ENCODE measurements at places on chromosomes 11 and 22. TPM values are rescaled to one million over a fixed set of nuclear protein-coding genes. Genes with fewer than 3 reads are reported as not detected.

Gene OR8A1
- total RNA-seq, result not detected

Gene SLC15A3
- total RNA-seq, result 12.1 TPM

GRCh38 chr11:60100516-60100915 is 12.1 kb downstream of the MS4A2 start:
- H3K27ac ChIP-seq, result no peak overlapping the region
- no peaks in the 10 kb centered on the region for H3K36me3 ChIP-seq
- H3K27me3 ChIP-seq, result no peaks in the 10 kb centered on the region
- peaks cover 6% of the 10 kb centered on the region for H3K4me1 ChIP-seq

DNA sequence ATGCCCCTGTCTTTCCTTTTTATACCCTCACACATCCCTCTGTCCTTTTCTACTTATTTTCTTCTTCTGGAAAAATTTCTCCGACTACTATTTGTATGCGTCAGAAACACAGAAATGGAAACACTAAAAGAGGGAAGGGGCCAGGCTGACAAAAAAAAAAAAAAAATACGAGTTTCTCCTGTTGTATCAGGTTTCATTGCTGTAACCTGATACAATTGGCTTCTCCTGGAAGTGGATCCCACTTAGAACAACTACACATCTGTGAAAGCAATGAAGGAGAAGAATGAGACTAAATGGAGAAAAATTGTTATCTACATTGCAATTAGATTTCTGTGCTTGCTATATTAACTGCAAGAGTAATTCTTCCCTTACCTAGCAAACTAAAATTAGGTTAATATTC is 393.9 kb downstream of the GUCY1A2 start:
- no peak overlapping the region for H3K27ac ChIP-seq
- no peaks in the 10 kb centered on the region for H3K27me3 ChIP-seq
- peaks cover 8% of the 10 kb centered on the region for H3K4me1 ChIP-seq
- H3K36me3 ChIP-seq, result peaks cover 14% of the 10 kb centered on the region

- H3K4me3 ChIP-seq, result no peak overlapping the region
- DNase-seq, result no peak
- H3K27ac ChIP-seq, result no peak overlapping the region
Measured at GRCh38 chr11:122647736-122648275, 7.7 kb upstream of the UBASH3B start.

DNA sequence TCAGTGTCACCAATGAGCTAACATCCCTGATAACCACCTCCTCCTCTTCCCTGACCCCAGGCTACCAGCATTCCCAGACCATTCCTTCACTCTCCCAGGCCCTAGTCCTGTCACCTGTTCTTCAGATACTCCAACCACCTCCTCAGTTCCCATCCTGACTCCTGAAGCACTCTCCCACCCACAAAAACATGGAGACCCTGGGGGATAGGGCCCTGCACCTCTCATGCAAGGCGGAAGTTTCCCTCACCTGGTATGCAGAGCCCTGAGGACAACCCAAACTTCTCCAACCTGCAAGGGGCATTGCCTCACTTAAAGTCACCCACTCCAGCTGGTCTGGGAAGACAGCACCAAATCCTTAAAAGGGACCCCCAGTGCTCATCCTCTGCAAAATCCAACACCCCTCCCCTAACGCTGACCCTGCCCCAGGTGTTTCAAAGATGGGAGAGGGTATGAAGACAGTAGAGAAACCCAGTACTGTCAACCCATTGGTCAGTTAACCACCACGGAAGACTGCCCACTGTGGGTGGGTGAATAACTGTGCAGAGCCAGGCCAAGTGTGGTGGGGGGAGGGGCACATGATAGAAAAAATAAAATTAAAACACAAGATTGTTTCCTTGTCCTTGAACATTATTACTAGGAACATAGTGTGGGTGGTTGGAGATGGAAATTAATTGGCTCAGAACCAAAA is 1.4 kb downstream of the TNKS1BP1 start:
- no peak for DNase-seq
- H3K27me3 ChIP-seq, result no peaks in the 10 kb centered on the region

DNA sequence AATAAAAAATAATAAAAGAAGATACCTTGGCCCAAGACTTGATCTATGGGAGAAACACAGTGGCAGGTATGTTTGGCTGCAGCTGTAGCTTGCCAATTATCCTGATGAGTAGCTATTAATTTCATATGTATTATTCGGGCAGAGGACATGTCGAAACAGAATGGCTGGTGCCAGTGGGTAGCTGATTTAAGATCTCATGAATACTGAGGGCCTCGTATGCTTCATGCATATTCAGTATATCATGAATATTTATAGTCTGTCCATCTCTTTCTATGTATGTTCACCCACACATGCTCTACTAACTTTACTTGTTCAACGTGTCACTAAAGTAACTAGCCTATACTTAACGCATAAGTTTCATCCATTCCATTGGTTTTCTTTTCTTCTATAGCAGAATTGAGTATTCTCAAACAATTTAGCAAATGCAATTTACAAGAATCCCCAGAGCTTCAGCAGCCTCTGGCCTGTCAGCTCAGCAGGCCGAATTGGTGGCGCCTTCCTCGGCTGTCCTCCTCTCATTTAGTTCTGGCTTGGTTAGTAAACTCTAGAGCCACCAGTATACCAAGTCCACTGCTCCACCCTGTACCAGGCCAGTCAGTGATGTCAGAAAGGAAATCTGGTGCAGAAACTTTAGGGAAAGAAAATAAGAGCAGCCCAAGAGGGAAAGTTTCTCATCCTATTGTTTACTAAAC is 17.9 kb downstream of the ART5 start:
- H3K27me3 ChIP-seq, result no peaks in the 10 kb centered on the region
- H3K36me3 ChIP-seq, result no peaks in the 10 kb centered on the region
- DNase-seq, result no peak
- no peaks in the 10 kb centered on the region for H3K4me1 ChIP-seq
- no peak overlapping the region for H3K27ac ChIP-seq
- no peak overlapping the region for H3K4me3 ChIP-seq

Measured in WTC11 (cell line).